Fibroblast of skin of scalp (primary cell): ENCODE measurements at places on chromosomes 7 and 10.

- no peak for DNase-seq
These were observed 56.7 kb downstream of the OSBPL3 start for GRCh38 chr7:24923172-24923865.

DNA sequence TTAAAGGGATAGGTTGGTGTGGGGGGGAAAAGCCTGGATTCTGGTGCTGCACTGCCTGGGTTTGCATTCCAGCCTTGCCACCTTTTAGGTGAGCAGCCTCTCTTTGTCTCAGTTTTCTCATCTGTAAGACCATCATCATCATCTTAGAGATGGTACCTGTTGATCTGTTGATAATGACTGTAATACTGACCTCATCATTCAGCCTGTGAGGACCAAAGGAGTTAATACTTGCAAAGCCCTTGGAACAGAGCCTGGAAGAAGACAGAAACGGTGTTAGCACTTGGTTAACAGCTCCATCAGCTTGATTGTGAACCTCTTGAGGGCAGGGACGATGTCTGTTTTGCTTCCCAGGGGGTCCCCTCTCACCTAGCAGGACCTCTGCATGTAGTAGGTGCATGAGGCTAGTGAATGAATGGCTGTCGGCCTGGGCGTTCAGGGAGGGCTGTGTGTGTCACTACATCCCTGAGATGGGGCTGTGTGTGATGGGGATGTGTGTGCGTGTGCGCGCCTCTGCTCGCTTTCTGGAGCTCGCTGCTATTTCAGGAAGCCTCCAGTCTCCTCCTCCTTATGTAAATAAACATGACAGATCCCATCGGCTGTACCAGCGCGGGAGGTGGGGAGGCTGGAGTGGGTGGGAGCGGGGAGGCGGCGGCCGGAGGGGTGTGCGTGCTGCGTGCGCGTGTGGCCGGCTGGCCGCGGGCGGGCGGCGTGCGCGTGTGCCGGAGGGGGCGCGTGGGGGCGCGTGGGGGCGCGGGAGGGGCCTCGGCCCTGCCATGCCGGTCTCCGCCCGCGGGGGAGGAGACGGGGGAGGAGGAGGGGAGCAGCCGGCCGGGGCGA lies 61.2 kb downstream of the NEURL1 start:
- peak; percentile 63 for DNase-seq

GRCh38 chr10:95864906-95865813 lies 42.6 kb upstream of the CC2D2B start:
- peak; percentile 80 for DNase-seq

DNA sequence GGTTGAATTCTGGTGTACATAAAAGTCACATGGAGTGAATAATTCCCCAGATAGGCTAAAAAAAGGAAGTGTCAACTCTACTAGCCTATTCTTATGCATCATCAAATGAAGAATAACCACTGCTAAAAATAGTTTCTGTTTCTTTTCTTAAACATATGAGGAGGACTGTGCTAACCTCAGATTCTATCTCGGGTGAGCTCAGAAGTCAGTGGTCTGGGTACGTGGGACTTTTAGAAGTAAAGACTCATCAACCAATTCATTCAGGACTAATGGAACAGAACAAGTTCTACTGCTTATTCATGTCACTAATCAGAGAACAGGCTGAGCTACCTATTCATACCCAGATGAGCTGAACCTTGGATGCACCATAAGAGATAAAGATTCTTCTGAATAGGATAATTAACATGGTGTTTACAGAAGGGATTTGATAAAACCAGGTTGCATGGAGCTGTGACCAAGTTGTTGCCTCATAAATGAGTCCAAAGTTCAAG lies 9.5 kb upstream of the ASAH2 start:
- DNase-seq, result no peak

- no peak for DNase-seq
These were observed 31.2 kb downstream of the ADCYAP1R1 start for GRCh38 chr7:31083210-31083786.

DNA sequence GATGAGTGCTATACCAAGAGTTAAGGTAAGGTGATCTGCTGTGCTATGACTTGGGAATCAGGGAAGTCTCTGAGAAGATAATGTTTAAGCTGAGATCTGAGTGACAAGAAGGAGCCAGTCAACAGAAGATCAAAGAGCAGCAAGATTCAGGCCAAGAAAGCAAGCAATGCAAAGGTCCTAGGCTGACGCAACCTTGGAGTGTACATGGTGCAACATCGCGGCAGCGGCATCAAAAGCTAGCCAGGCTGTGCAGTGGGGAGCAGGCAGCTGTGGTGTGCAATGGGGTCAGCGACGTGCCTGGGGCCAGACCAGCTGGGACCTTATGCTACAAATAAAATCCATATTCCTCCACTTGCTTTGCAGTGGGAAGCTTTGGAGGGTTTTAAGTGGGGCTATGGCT lies 324.1 kb downstream of the LRMDA start:
- DNase-seq, result no peak

- DNase-seq, result no peak
These were observed 74.2 kb downstream of the MALSU1 start for GRCh38 chr7:23373151-23374004.

DNA sequence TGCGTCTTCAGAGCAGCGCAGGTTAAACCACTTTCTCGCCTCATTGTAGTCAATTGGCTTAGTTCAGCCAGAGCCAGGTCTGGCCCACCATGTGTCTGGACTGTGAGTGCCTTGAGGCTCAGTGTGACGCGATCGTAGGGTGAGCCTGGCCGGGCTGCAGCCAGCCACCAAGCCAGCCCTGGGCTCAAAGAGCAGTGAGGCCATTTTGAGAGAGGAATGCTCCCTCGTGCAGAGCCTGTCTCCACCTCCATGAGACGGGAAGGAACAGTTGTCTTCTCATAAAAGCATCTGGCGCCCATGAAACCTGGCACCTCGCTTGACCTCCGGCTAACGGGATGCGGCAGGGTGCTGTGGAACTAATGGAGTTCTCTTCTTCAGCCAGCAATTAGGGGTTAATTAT lies 34.5 kb downstream of the LHPP start:
- DNase-seq, result no peak

- no peak for DNase-seq
These were observed 110.3 kb downstream of the BMPER start for GRCh38 chr7:34015651-34016050.
